CD4-positive, alpha-beta T cell (primary cell): ENCODE measurements at places on chromosomes 16 and 17.

GRCh38 chr17:48729335-48730239 lies 1.0 kb upstream of the HOXB13 start:
- peaks cover 51% of the 10 kb centered on the region for H3K4me1 ChIP-seq
- H3K27me3 ChIP-seq = peaks cover 93% of the 10 kb centered on the region
- no peak for DNase-seq
- H3K27ac ChIP-seq = no peak overlapping the region
- no peaks in the 10 kb centered on the region for H3K36me3 ChIP-seq
- H3K4me3 ChIP-seq = no peak overlapping the region

DNA sequence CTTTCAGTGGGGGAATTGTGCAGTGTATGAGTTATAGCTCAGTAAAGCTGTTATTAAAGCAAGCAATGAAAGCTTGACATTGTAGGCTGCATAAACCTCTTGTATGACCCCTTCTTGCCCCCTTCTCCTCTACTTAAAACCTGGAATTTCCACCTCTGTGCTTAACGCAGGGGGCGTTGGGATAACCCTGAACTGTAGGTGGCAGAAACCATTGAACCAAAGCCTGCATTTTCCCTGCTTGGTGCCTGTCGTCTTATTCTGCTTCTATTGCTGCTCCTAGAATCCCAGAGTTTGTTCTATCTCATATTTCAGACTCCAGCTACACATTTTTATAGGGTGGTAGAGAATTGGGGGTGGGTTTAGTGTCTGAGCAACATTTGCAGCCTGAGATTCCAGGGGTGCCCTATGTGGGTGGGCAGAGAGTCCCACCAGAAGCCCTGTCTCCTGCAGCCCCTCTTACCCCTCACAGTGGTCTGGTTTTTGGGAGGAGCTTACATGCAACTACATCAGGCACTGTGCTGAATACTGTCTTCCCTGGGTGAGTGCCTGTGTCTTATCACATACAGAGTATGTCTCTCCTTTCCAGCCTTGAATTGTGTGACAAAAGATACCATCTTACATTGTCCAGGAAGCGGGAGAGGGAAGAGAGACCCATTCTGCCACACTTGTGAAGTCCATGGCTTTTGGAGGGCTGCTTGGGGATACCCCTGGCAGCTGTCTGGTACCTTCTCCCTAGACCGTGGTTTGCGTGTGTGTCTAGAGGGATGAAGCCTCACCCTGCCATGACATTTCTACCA lies 407.7 kb upstream of the EEF2KMT start:
- no peak overlapping the region for H3K4me3 ChIP-seq
- H3K27ac ChIP-seq = no peak overlapping the region
- no peaks in the 10 kb centered on the region for H3K27me3 ChIP-seq
- no peaks in the 10 kb centered on the region for H3K4me1 ChIP-seq
- DNase-seq = no peak

DNA sequence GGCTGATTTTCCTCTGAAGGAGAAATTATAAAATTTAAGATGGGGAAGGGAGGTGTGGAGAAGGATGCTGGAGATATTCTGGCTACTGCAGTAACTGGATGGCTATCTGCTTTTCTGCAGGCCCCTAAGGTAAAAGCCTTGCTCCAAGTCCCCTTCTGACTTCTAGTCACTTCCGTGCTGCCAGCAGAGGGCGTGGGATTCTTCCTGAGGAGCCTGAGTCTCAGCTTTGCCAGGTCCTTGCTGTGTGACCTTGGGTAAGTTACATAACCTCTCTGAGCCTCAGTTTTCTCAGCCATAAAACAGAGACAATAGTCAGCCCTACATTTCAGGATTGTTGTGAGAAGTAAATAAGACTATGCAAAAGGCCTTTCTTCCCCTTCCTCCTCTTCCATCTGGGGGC lies 24.3 kb upstream of the TMEM220 start:
- no peaks in the 10 kb centered on the region for H3K4me1 ChIP-seq
- no peak overlapping the region for H3K27ac ChIP-seq
- no peak for DNase-seq
- H3K4me3 ChIP-seq = no peak overlapping the region

DNA sequence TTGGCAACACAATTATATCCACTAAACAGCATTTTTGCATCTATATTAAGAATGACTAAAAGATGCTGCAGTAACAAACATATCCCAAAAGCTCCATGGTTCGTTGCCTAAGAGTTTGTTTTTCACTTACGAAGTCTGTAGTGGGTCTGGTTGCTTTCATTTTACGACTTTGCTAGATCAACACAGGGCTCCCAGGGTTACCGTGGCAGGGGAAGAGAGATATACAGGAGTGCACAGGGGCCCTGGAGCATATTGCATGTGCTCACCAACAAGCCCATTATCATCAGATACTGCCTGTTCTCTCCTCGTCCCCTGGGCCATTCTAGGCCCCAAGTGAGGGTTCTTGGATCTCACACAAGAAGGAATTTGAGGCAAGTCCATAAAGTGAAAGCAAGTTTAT lies 3.1 kb upstream of the MMP2 start:
- H3K27ac ChIP-seq = no peak overlapping the region
- no peaks in the 10 kb centered on the region for H3K4me1 ChIP-seq
- no peak overlapping the region for H3K4me3 ChIP-seq
- H3K27me3 ChIP-seq = peaks cover 19% of the 10 kb centered on the region

DNA sequence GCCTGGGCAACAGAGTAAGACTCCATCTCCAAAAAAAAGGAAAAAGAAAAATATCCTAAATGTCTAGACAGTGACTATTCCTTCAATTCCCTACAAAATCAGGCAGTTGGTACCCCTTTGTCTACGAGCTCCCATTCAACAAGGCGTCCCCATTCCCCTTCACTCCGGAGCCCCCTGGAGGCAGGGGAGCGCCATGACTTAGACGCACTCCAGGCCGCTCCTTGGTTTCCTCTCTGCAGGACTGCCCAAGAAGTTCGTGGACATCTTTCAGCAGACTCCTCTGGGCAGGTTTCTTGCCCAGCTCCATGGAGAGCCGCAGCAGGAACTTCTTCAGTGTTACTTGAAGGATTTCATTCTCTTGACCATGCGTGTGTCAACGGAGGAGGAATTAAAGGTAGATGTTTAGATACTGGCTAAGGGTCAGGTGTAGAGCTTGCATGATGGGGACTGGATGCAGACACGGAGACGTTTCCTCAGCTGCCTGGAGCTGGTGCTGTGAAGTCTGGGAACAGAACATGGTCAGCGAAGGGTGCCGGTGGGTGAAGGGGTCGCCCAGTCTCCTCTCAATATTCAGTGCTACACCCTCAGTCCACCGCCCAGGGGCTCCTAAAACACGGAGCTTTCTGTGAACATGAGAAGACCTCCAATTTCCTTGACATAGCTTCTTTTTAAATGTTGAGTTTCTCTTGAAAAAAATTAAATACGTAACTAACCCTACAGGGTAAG lies 53.3 kb upstream of the ENDOV start:
- no peaks in the 10 kb centered on the region for H3K4me1 ChIP-seq
- H3K36me3 ChIP-seq = peaks cover 99% of the 10 kb centered on the region
- peak; percentile 13 for DNase-seq
- no peak overlapping the region for H3K4me3 ChIP-seq
- H3K27ac ChIP-seq = no peak overlapping the region

DNA sequence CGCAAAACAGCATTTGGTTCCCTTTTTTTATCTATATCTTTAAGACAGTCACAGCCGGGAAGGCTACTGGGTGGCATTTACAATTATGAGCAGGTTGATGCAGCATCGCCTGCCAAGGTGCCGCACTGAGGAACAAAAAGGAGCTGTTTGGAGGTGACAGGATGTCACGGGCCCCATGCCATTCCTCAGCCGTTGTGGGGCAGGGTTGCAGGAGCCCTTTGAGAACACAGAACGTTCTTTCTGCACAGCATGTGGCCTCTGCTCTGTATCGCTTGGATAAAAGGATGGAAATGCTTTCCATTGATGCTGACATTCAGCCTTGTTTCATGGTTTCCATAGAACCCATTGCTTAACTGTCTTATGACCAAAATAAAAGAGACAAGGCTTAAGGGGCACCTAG lies 141.9 kb upstream of the CDH5 start:
- H3K4me3 ChIP-seq = no peak overlapping the region
- no peaks in the 10 kb centered on the region for H3K27me3 ChIP-seq
- no peaks in the 10 kb centered on the region for H3K4me1 ChIP-seq
- no peak for DNase-seq
- no peaks in the 10 kb centered on the region for H3K36me3 ChIP-seq

GRCh38 chr17:73546770-73547536 lies 97.3 kb downstream of the SDK2 start:
- H3K4me3 ChIP-seq = no peak overlapping the region
- DNase-seq = peak; percentile 14
- no peaks in the 10 kb centered on the region for H3K36me3 ChIP-seq

DNA sequence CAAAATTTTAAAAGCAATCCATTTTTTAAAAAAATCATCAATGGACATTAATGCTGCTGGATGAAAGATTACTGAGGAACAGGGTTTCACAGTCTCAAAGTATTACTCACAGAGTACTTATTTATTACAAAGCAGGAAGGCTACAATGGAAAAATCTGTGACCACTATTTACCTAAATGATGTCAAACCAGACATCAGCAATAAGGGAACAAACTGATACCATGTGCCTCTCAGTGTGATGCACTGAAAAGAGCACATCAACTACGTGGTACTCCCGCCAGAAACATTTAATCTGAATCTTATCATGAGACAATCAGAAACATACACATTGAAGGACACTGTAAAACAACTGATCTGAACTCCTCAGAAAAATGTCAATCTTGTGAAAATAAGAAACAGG lies 124.2 kb downstream of the PARN start:
- H3K4me1 ChIP-seq = no peaks in the 10 kb centered on the region
- no peak for DNase-seq
- H3K4me3 ChIP-seq = no peak overlapping the region
- H3K27me3 ChIP-seq = no peaks in the 10 kb centered on the region

DNA sequence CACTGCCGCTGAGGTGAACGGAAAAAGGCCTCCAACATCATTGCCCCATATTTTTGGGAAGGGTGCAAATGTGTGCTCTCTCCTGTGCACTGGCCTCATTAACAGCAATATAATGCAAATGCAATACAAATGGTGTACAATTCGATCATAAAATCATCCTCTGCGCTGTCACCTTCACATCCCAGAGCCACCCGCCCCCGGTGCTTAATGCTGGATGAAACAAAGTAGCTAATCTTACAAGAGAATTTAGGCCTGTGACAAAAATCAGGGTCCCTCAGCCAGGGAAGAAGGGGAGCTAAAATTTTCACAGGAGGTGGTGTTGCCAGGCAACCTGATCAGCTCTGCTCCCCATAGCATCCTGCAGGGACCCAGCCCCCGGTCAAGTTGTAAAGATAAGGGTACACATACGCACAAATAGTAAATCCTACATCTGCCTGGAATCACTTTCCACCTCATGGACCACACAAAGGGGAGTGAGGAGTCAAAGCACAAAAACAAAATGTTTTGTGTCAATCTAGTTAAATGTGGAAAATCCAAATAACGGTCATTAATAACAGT lies 3.0 kb downstream of the TBC1D16 start:
- no peak for DNase-seq
- H3K4me3 ChIP-seq = no peak overlapping the region
- H3K4me1 ChIP-seq = peaks cover 23% of the 10 kb centered on the region
- peaks cover 13% of the 10 kb centered on the region for H3K27me3 ChIP-seq
- H3K27ac ChIP-seq = no peak overlapping the region

DNA sequence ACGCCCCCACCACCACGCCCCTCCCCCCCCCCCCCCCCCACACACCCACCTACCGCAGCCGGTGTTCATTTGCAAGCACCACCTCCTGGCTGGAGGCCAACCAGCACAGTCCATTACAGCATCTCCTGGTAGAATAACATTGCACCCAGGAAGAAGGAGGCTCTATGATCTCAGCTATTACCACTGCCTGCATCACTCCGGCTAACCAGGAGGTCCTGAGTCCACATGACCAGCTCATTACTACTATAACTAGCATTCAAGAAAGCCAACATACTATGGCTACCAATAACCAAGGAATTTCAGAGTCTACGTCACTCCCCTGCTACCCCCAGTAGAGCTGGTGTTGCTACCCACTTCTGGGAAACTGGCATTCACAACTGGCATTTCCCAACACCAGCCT lies 81.1 kb upstream of the ALOX12 start:
- DNase-seq = no peak
- H3K27me3 ChIP-seq = peaks cover 6% of the 10 kb centered on the region
- no peaks in the 10 kb centered on the region for H3K36me3 ChIP-seq
- no peak overlapping the region for H3K27ac ChIP-seq

DNA sequence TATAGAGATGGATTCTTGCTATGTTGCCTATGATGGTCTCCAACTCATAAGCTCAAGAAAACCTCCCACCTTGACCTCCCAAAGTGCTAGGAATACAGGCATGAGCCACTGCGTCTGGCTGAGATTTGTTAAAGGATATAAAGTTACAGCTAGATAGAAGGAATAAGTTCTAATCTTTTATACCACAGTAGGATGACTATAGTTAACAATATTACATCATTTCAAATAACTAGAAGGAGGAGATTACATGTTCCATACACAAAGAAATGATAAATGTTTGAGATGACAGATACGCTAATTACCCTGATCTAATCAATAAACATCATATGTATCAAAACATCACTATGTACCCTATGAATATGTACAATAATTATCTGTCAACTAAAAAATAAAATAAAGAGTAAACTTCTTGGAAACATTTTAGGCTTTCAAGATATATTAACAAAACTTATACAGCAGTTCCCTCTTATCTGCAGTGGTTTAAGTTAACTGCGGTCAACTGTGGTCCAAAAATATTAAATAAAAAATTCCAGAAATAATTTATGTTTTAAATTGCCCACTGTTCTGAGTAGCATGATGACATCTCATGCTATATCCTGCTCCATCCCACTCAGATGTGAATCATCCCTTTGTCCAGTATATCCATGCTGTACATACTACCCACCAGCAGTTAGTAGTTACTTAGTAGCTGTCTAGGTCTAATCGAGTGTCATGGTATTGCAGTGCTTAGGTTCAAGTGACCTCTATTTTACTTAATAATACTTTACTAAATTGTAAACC lies 129.2 kb upstream of the NACA2 start:
- H3K36me3 ChIP-seq = no peaks in the 10 kb centered on the region
- no peaks in the 10 kb centered on the region for H3K4me1 ChIP-seq
- H3K27me3 ChIP-seq = no peaks in the 10 kb centered on the region
- H3K4me3 ChIP-seq = no peak overlapping the region
- H3K27ac ChIP-seq = no peak overlapping the region
- no peak for DNase-seq

DNA sequence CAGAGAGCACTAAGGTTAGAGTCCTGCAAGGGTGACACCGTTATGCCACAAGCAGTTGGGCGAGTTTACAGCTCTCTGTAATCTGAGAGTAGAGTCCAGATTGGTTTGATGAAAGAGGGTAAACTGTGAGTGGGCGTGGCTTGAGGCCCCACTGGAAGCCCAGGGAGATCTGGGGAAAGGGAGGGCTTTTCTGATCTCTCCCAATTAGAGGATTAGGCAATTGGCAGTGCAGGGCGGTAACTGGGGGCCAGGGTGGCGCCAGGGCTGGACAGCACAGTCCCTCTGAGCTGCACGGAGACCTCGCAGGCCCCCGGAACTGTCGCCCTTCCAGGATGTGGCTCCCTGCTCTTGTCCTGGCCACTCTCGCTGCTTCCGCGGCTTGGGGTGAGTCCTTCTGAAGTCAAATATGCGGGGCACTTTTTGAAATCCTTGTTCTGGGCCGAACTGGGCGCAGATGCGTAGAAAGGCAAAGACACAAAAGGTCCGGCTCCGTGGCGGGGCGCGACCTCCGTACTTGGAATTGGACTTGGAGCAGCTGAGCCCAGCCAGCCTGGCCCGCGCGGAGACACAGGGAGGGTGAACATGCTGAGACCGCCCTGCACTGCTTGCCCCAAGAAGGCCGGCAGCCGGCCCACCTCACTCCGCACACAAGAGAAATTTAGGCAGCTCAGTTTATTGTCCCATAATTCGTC lies 72.4 kb downstream of the CES1 start:
- no peaks in the 10 kb centered on the region for H3K4me1 ChIP-seq
- H3K36me3 ChIP-seq = no peaks in the 10 kb centered on the region
- no peaks in the 10 kb centered on the region for H3K27me3 ChIP-seq
- H3K4me3 ChIP-seq = no peak overlapping the region
- no peak overlapping the region for H3K27ac ChIP-seq
- no peak for DNase-seq
